ENCODE measurements at places on chromosomes 3 and 15.

DNA sequence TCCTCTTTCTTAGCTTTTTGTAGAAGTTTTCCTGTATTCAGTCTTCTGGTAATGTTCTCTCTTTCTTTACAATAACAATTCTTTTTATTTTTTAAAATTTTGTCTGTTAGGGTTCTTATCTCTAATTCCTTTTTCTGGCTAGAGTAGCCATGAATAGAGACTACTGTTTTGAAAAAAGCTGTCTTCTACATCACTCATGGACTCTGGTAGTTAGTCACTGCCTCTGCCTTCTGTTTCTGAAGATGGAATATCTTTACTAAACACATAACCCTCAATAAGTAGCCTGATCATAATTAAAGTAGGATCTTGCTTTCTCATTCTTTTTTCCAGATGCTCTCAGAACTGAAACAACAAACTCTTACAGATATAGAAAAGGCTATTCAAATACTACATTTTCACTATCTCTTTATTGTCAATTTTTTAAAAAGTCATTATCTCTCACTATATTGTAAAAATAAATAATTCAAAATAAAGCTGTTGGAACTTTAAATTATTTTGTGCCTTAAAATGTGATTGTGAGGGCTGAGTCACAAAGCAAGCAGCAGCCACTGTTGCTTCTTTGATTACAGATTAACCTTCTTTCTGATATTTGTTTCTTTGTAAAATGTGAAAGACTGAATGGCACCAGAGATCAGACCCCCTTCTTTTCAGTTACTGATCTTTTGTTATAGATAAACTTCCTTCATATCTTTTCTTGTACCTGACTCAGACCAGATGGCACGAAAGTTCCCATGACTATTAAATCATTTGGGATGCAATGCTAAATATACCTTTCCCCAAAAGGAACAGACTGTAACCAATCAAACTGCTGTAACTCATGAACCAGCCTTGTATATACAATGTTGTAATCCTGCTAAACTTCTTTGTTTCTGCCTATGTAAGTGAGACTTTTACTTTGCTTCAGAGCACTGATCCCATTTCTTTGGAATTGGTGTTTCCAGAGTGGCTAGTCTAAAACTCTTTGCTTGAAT lies 1159.5 kb downstream of the IGSF11 start:
- no peak for DNase-seq

DNA sequence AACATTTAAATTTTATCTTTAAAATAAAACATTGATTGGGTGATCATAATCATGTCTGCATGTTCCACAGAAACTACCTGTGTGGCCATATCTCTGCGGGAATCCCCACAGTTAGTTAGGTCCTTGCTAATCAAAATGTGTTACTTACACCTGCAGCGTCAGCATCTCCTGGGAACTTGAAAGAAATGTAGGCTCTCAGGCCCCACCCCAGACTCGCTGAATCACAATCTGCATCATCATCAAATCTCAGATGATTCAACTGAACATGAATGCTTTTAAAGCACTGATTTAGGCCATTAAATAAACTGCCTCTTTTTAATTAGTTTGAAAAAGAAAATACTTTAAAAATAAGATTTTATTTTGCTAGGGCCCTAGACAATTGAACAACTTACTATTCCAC lies 577.8 kb downstream of the PYDC2 start:
- no peak for DNase-seq

DNA sequence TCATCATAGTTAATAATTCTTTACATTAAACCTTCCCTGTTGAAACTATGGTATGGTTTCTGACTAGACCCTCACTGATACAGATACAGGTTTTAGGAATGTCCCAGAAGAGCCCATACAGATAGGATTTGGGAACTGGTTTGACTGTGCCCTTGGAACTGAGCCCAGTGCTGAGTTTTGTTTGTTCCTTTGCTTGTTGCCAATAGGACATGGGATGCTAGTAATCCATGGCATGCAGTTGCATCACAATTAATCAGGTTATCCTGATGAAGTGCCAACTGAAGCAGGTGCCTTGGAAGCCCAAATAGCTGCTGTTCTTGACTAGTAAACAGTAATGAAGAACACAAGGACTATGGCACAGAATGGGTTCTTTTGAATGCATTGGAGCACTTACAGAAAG lies 230.6 kb downstream of the NEK10 start:
- no peak for DNase-seq

GRCh38 chr3:120983841-120984240 lies 75.8 kb downstream of the STXBP5L start:
- DNase-seq = no peak

GRCh38 chr15:85828874-85829273 lies 34.1 kb upstream of the KLHL25 start:
- DNase-seq = no peak

- DNase-seq = no peak
Observed at GRCh38 chr3:60216462-60217075, 1034.7 kb downstream of the FHIT start.

DNA sequence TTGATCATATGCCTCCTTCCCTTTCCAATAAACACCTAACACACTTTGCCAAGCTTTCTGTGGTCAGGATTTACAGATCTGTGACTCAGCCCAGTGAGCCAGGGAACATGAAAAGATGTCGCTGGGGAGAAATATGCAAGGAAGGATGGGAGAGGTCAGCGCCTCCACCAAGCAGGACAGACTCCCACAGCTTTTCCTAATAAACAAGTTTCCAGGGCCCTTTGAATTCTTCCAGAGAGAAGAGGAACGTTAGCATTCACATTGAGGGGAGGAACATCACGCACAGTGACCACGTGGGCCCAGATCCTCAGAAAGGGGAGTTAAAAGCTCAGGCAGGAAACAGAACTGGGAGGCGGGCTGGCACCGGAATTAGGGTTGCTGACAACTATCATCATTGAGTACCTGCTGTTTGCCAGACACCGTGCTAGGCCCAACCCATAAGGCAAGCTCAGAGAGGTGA lies 33.3 kb upstream of the MRPS22 start:
- no peak for DNase-seq
